ENCODE measurements at places on chromosomes 1 and 21. TPM values are rescaled to one million over a fixed set of nuclear protein-coding genes. Genes with fewer than 3 reads are reported as not detected.

TGFB2 gene
- 0.84 TPM for total RNA-seq

ARPC5 gene
- 130 TPM for total RNA-seq

GJA8 gene
- total RNA-seq: not detected

LINGO4 gene
- total RNA-seq: not detected

OPRD1 gene
- total RNA-seq: not detected

CLCA1 gene
- total RNA-seq: not detected

RNU1-2 gene
- total RNA-seq: not detected
